ENCODE measurements at places on chromosomes 16 and 17. TPM values are rescaled to one million over a fixed set of nuclear protein-coding genes. Genes with fewer than 3 reads are reported as not detected.

GRCh38 chr17:19298569-19299213, 61.5 kb downstream of the EPN2 start:
- no peak for DNase-seq

GRCh38 chr17:57995076-57995956, 7.3 kb upstream of the VEZF1 start:
- DNase-seq, result peak; percentile 66

DNA sequence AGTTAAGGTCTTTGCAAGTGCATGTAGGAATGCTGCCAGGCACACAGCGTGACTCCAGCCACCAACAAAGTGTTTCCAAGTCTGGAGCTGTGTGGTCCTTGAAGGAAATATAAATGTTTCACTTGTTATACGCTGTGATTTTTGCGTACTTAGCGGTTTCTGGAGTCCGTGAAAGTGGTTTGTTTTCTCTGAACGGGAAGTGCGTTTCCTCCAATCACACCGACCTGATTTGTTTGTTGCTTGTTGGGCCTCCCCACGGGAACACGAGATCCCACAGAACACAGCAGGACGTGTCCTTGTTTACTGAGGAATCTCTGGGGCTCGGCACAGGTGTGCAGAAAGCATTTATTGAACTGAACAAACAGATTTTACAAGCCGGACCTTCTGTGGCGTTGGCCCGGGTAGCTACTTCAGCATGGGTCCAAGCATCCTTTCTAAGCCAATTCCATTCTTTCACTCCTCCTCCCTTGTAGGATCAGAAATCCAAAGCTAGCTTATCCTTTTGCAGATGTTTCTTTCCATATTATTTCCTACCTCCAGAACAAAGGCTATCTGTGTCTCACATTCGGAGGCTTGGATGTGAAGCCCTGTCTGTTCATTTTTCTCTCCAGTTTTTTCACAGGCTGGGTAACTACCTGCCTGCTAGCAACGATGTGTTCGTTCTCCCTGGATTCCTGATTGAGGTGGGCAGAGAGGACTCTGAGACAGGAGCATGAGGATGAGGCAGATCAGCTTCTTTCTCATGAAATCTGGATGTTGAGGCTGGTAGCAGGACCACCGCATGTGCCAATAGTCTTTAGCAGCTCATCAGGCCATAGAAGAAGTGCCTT, 44.6 kb downstream of the ABAT start:
- DNase-seq, result no peak

Gene SCNN1G
- total RNA-seq, result 3.2 TPM
